ENCODE measurements at places on chromosomes 4 and X.

- DNase-seq = no peak
Measured at GRCh38 chr4:30181512-30181911, 538.7 kb upstream of the PCDH7 start.

DNA sequence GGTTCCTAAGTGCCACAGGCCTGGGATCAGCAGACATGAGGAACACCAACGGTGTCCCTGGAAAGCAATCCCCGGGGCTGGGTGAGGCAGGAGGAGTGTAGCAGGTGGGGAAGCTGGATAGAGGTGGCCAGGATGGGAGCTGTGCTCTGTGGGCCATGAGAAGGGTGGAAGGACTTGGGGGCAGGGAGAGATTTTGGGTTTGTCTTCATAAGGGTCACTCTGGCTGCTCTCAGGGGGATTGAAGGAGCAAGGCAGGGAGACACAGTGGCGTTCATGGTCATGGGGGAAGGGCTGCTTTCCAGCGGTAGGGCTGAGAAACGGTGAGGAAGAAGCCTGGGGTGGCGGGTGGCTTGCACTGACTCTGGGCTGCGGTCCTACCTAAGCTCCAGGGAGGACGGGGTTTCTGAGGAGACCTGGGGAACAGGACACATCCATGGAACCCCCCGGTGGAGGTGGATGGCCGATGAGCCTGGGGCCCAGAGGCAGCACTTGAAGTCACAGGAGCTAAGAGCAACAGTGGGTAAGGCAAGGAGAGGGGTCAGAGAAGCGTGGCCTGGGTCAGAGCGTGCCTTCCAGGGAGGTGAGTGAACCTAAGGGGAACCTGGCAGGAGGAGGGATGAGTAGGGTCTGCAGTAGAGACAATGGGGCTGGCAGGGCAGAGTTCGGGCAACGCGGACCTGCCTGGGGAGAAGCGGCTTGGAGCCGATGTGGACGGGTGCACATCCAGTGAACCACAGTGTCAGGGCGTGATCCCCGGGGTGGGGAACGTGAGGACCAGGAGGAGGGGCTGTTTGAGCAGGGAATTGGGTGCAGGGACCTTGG lies 12.4 kb upstream of the CTBP1 start:
- no peak for DNase-seq

DNA sequence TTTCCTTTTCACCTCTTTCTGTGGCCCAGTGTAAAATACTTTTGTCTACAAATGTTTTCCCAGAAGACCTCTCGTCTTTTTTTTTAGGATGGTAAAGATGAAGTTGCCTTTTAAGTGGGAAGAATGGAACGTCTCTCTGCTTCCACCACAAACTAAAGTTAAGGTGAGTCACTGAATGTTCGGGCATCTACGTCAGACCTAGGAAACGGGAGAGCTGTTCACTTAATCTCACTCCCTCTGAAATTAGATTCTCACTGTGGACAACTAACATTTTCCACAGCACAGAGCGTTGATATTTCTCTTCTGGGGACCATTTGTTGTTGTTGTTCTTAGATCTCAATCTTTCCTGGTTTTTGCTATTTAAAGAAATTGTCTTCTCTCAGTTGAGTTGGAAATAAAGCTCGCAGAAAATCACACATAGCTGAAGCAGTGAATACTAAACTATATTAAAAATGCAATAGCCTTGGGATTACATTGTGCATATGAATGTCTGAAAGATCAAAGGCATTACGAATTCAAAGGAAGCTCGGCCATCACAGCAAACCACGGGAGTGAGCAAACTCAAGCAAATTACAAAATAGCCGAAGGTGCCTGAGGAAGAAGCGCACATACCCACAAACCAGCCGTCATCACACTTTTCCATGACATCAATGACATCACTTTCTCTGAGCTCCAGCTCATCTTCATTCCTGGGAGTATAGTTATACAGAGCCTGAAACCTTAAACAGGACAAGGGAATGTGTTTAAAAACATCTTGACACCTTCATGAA lies 53.9 kb upstream of the PDLIM3 start:
- no peak for DNase-seq

DNA sequence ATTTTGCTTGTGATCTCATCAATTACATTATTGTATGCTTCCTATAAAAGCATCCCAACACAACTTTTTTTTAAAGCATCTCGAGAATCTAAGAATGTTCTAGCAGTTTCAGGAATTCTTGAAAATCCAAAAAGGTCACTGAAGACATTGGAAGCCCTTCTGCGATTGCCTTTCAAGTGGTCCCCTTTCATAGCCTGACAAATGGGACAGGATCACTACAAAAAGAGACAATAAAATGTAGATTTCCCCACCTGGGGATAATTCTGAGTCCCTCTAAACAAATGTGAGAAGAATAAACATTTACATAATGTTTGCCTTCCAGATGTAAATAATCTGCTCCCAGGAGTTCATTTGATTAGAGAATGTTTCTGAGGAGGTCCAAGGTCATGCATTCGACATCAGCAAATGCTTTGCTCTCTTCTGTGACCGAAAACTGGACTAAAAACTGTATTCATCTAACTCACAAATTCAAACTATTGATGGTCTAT lies 116.0 kb downstream of the COL25A1 start:
- no peak for DNase-seq

DNA sequence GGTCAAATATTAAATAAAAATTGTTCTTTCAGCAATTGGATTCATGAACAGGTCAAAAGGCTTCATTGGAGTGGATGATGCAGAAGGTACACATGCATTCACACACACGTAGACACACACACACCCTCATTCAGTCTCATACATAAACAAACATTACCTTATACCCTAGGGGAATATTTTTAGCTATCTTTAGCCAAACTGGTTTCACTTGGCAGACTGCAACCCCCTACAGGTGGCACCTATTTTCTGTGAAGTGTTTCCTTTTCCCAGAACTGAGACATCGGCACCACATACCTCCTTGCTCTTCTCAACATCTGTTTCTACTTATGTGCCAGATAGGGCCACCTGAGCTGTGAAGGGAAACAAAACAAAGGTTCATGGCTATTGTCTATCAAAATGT lies 18.5 kb upstream of the KDR start:
- DNase-seq = no peak

DNA sequence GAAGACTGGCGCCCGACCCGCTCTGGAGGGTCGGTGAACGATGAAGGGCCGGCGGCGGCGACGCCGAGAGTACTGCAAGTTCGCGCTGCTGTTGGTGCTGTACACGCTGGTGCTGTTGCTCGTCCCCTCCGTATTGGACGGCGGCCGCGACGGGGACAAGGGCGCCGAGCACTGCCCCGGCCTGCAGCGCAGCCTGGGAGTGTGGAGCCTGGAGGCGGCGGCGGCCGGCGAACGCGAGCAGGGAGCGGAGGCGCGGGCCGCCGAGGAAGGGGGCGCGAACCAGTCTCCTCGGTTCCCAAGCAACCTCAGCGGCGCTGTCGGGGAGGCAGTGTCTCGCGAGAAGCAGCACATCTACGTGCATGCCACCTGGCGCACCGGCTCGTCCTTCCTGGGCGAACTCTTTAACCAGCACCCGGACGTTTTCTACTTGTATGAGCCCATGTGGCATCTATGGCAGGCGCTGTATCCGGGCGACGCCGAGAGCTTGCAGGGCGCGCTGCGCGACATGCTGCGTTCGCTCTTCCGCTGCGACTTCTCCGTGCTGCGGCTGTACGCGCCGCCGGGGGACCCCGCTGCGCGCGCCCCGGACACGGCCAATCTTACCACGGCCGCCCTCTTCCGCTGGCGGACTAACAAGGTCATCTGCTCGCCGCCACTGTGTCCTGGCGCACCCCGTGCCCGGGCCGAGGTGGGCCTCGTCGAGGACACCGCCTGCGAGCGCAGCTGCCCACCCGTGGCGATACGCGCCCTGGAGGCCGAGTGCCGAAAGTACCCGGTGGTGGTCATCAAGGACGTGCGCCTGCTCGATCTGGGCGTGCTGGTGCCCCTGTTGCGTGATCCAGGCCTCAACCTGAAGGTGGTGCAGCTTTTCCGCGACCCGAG lies 568 bp downstream of the CHST7 start:
- DNase-seq = peak; percentile 72

Measured in T-helper 1 cell (primary cell).